GM13976 (cell line): ENCODE measurements at places on chromosomes 2 and 18.

DNA sequence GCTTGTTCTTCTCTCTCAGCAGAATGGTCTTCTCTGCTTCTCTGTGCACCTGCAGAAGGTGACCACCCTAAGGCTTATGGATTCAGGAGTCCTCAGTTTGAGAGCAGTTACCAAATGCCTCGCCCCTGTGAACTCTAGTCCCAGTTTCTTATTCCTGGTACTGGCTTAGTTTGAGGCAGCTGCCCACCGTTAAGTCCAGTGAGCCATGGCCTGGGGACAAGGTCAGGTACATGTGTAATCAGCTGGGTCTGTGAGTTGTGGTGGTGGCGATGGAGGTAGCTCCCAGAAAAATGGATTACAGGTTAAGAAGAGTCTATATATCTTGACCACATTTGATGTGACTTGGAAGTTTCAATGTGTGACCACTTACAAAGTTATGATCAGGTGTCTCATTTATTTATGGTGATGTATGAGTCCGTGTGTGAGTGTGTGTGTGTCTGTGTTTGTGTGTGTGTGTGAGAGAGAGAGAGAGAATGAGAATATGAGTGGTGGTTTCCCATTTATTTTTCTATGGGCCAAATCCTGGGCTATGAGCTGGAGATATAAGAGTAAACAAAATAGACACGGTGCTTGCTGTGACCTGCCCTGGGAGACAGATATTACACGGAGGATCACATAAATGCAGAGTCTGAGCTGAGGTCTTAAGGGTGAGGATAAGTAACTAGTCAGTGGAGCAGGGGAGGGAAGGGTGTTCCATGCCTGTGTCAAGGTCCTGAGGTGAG lies 13.0 kb upstream of the IL1RN start:
- no peak for DNase-seq

GRCh38 chr2:203650860-203651613 lies 55.4 kb upstream of the CD28 start:
- DNase-seq = no peak

- no peak for DNase-seq
Observed at GRCh38 chr2:237711458-237712150, 84.2 kb downstream of the LRRFIP1 start.

DNA sequence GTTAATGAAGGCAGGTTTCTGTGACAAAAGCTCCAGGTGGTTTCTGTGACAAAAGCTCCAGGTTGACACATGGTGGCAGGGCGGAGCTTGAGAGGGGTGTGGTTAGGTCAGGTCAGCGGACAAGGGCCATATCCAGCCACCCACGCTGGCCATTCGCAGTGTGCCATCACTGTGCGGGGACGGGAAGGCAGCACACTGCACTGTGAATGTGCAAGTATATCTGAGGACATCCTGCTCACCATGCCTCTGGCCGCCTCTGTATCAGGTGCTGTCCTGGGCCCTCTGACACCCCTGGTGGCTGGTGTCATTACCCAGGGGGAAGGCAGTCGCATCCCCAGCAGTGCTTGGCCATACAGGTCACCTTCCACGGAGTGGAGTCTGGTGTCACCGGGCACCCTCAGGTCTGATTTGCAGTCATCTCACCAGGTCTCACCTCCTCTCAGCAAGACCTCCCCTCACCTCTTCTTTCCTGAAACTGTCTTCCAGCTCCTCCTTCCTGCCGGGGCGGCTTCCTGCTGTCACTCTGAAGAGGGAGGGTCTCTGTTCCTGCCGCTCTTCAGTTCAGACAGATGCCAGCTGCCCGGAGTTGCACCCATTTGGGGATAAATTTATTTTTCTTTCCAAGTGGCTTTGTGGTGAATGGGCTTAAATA lies 34.9 kb downstream of the CTIF start:
- no peak for DNase-seq

- no peak for DNase-seq
Observed at GRCh38 chr2:146324951-146325350, 1519.9 kb upstream of the ACVR2A start.

DNA sequence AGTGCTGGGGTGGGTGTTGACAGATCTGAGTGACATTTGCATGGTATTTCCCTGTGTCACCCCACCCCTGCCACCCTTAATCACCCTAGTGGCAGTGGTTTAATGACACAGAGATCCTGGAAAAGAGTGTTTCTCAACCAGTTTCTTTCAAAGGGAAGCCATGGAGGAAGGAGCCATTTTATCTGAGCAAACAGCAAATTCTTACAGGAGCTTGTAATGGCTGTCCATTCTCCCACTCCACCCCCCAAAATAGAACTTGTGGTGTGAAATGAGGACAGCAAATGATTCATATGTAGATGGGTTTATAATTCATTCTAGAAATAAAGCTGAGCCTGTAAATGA lies 51.5 kb downstream of the CDC42EP3 start:
- DNase-seq = no peak

- no peak for DNase-seq
Observed at GRCh38 chr2:105708697-105709096, 36.0 kb upstream of the NCK2 start.

DNA sequence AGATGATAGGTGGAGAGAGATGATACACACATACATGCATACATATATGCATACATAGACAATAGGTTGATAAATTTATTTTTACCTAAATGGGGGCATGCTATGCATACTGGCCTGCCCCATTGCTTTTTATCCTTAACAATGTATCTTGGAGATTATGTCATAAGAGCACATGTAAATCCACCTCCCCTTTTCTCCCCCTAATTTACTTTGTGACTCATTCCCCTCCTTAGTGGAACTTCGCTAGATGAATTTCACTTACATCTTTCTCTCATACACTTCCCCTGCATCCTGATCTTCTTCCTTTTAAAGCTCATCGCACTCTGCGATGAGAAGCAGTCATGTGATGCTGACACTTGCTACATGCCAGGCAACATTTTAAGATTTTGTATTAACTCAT lies 223.6 kb downstream of the C1D start:
- DNase-seq = no peak

DNA sequence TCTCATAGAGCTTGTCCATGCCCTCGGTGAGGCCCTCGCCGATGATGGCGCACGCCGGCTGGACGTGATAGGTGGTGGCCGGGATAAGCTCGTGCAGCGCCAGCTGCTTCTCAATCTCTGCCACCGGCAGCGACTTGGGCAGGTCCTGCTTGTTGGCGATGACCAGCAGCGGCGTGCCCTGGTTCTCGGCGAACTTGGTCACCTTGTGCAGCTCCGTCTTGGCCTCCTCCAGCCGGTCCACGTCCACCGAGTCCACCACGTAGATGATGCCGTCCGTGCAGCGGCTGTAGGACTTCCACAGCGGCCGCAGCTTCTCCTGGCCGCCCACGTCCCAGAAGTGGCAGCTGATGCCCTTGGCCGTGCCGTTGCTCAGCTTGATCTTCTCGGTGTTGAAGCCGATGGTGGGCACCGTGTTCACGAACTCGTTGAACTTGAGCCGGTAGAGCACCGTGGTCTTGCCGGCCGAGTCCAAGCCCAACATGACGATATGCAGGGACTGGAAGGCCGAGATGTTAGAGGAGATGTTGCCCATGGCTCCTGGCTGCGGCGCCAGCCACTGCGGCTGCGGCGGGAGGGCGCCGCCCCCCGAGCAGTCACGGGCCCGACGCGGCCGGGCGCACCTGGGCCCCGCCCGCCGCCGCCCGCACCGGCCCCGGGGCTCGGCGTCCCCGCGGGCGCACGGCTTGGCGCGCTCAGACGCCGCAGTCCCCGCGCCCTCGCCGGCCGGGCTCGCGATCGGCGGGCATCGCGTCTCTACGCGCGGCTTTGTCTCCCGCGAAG lies 636 bp downstream of the ARL4C start:
- DNase-seq = peak; percentile 32

GRCh38 chr2:224347176-224348051 lies 54.5 kb downstream of the FAM124B start:
- no peak for DNase-seq

- no peak for DNase-seq
Observed at GRCh38 chr18:47928466-47928865, 2.0 kb downstream of the SMAD2 start.

- no peak for DNase-seq
Observed at GRCh38 chr2:96870626-96871255, 861 bp upstream of the SEMA4C start.

GRCh38 chr2:150663143-150663542 lies 175.7 kb upstream of the RND3 start:
- no peak for DNase-seq

- no peak for DNase-seq
Observed at GRCh38 chr2:222526480-222527277, 102.3 kb downstream of the SGPP2 start.

DNA sequence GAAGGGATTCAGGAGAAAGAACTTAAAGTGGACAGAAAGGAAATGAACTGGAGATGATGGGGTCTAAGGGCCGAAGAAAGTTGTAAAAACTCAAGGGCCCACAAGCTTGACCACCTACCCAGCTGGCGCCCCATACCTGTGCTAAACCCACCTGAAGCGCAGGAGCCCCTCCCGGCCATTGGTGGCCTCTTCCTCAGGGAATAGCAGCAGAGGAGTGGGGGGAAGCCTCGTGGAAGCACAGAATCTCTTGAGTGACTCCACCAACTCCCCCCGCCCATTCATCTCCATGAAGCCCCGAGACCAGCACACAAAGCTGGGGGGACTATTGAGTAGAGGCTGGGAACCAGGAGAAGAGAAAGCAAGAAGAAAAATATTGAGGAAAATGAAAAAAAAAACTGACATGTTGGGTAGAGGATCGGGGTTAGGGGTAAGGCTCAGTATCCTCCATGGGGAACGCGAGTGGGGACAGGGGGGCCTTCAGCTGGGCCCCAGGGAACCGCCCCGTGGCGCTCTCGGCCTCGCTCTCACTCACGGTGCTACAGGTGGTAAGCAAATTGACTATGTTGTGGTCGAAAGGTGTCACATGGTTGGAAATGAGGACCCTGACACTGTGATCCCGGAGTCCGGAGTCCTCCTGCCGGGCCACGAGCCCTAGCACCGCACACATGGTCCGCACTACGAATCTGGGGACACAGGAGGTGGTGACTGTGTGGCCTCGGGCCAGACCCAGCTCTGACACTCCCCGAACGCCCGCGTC lies 728 bp downstream of the AUP1 start:
- DNase-seq = no peak

- DNase-seq = no peak
Observed at GRCh38 chr2:230457073-230457768, 41.2 kb downstream of the SP100 start.

DNA sequence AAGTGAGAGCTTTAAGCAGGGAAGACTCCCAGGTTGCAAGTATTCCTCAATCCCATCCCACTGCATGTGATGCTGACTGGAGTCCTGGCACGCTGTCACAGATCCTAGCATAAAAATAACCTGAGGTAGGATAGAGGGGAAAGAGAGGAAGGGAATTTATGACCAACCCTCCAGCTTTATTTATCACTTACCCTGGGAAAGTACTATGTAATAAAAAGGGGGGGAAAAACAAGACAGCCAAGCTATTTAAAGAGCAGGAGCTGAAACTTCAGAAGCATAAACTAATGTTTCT lies 122.2 kb downstream of the SLC8A1 start:
- no peak for DNase-seq

DNA sequence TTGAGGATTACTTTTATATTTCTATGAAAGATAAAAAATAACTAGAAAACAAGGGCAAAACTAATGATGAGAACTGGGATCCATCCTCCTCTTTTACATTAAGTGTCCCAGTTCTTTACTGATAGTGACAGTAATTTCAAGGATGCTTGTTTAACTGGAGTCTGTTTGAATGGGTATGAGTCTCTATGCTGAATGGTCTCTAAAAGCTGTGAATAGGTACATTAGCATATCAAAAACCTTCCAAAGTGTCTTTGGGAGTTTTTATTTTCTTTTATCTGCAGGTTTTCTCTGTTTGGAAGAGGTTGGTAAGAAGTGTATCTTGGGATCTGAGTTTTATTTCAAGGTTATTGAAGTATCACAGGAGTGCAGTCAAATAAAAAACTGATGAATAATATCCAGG lies 30.0 kb downstream of the DSEL start:
- no peak for DNase-seq

GRCh38 chr2:206716623-206717022 lies 1.6 kb downstream of the DYTN start:
- no peak for DNase-seq

DNA sequence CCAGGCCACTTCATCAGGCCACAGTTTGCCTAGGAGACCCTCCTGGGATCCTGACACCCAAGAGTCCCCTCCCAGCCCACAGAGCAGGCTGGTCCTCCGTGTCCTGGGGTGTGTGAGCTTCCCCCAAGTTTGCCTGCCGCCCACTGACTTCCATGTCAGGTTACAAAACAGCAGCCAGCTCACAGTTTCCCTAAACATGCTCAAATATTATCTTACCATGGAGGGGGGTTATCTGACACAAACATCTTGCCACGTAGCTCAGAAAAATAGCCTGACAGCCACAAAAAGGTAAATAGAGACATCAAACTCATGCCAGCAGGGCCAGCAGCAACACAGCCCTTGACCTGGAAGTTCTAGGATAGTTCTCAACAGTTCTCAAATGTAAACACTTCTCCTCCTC lies 346.5 kb downstream of the TNS1 start:
- DNase-seq = no peak

DNA sequence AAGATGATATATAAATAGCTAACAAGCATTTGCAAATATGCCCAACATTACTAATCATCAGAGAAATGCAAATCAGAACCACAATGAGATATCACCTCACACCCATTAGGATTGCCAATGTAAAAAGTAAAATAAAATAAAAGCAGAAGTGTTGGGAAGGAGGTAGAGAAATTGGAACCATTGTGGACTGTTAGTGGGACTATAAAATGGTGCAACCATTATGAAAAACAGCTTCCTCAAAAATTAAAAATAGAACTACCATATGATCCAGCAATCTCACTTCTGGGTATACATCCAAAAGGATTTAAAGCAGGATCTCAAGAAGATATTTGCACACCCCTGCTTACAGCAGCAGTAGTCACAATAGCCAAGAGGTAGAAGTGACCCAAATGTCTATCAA lies 99.8 kb upstream of the DAPL1 start:
- DNase-seq = no peak
